ENCODE measurements at places on chromosomes 7 and 10.

DNA sequence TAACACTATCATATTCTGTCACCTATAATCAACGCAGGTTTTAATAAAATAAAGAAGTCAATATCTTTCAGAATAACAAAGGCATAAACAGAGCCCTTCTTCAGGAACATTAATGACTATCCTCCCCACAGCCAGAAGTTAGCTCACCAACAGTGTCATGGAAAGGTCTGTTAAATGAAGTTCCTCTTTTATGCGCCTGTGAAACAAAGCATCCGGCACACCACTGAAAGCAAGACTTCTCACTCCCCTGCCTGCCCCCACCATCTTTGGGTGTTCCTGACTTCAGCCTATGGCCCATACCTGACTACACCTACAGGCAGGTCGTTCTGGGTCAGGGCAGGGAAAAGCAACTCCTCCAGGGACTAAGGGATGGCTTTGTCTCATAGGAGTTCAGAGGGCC lies 205.4 kb downstream of the FANK1 start:
- DNase-seq, result no peak

DNA sequence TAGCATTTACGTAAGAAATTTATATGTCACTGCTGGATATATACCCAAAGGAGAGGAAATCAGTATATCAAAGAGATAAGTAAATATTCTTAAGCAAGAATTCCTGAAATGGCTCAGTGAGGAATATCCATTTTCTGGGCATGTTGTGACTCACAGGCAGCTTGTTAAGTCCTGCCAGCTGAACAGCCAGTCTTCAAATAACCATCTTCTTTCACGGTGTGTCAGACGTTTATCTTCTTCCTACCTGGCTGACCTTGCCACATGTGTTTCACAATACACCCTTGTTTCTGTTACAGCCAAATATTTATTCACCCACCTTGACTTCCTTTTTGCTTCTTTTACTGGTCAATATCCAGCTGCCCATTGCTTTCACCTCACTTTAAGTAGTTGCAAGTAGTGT lies 648.1 kb downstream of the ANKRD7 start:
- DNase-seq, result no peak

GRCh38 chr7:93894966-93895640 lies 4.5 kb upstream of the TFPI2 start:
- DNase-seq, result no peak

DNA sequence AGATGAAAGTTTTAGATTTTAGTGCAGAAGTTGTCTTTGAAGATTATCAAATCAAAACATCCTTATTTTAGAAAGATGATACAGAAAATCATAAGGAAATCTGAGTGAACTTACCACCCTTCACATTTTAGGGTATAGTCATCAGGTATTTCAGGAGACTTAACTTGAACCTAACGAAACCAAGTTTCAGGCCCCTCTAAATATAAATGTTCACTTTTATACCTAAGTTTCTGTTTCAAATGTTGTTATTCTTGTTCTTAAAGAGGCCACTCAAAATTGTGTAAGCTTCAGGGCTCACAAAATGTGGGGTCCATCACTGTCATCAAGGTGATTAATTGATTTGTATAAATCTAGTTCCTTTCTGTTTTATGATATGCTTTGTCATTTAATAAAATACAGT lies 216.2 kb downstream of the KIAA1217 start:
- no peak for DNase-seq

- no peak for DNase-seq
Measured at GRCh38 chr10:114284346-114285071, 45.5 kb downstream of the VWA2 start.

GRCh38 chr10:93198401-93199131 lies 124.9 kb downstream of the CYP26A1 start:
- no peak for DNase-seq

DNA sequence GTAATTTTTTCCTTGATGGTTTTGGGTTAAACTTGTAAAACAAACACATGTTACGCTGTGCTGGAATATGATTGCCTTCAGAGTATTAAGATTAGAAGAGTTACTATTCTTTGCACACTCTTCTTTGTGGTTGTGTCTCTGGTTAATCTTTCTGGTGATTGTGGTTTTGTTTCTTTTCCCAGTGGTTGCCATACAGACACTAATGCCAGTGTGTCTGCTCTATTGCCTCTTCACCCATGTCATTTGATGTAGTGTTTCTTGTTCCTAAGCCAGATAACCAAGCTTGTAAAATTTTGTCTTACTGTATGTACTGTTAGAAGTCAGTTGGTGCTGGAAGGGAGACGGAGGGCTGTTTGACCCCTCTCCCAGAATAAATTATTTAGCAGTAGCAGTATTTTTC lies 124.8 kb downstream of the PHTF2 start:
- DNase-seq, result no peak

GRCh38 chr7:7159063-7159658 lies 23.2 kb upstream of the C1GALT1 start:
- no peak for DNase-seq

GRCh38 chr10:79472449-79472848 lies 27.0 kb upstream of the ZCCHC24 start:
- DNase-seq, result no peak

GRCh38 chr7:144834641-144835144 lies 1.2 kb downstream of the TPK1 start:
- DNase-seq, result no peak

GRCh38 chr7:101156866-101157589 lies 2.8 kb downstream of the AP1S1 start:
- no peak for DNase-seq

DNA sequence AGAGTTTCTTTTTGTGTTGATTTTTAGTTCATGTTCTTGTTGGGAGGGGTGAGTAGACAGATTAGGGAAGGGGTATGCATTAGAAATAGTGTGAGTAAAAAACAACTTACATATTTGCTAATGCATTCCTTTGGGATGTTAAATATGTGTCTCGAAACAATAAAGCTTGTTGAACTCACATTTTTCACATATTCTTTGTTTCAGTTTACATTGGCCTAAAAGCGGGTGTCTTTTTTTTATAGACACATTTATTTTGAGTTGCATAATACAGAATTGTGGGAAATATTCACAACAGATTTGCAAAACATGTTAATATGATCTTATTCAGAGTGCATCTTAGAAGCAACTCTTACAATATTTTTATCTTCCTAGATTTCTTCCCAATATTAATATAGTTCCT lies 337.5 kb upstream of the CNTNAP2 start:
- DNase-seq, result no peak

DNA sequence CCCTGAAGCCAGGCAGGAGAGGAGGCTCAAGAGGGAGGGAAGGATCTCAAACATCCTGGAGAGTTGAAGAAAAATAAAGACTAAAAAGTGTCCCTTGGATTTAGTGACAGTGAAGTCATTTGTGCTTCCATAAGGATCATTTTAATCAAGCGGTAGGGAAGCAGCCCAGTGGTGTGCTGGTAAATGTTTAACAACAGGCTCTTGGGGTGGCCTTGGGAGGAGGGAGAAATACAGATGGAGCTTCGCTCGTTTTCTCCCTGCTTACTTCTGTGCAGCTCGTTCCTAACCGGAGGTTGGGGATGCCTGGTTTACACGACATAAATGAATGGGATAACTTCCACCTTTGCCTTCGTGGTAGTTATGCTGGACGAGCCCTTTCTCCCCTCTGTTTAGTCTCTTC lies 140.0 kb downstream of the CAMK1D start:
- no peak for DNase-seq

DNA sequence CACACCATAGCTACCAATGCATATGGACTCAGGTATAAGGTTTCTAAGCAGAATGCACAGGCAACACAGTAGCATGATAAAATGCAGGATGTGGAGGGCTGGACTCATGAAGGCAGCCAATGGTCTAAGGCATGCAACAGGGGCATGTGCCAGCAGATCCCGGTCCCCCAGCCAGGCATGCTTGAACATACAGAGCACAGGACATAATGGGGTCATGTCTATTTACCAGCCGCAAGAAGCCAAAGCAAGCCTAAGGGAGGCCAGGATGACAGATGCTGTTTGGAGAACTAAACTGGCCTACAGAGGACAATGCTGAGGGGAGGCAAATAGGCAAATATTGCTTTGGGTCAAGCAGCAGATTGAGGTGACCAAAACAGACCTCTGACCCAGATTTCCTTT lies 60.0 kb upstream of the PDLIM1 start:
- no peak for DNase-seq

GRCh38 chr10:78846760-78847159 lies 222.0 kb upstream of the ZMIZ1 start:
- no peak for DNase-seq

DNA sequence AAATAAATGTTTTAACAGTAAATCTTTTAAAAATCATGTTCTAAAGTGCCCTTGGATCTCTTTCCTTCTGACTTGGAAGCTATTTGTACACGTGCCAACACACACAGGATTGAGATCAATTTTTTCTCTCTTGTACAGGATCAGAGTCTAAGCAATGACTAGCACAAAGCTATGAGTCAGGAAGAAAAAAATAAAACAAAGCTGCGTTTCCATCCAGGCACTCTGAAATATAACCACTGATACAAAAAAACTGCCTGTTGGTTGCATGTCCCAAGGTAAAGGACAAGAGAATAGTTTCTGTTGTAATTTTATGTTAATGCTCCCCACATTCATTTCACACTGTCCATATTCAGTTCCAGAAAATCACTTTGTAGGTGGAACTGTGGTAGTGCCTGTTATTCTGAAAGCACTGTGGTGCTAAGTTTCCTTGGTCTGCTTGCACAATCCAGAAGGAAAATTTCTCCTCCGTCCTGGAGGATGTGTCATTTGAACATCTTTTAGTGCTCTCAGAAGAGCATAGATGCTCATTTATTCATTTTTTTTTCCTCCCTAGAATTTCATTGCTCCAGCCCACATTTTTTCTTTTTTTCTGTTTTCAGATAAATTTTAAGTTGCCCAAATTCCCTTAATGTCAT lies 113.4 kb downstream of the PLXDC2 start:
- no peak for DNase-seq

DNA sequence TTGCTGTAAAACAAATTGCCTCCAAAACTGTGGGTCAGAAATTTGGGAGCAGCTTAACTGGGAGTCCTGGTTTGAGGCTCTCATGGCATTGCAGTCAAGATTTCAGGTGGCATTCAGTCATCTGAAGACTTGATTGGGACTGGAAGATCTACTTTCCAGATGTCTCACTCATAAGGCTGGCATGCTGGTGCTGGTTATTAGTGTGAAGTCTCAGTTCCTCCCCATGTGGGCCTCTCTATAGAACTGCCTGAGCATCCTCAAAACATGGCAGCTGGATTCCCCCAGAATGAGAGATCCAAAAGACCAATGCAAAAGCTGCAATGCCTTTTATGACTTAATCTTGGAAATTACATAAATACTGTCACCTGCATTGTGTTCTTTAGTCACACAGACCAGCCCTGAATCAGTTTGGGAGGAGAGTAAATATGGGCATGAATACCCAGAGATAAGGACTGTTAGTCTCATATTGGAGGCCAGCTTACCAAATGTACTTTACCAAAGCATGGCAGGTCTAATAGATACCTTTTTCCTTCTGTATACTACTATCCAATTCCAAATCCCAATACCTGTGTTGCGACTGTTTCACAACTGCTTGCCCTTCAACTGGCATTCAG lies 6.5 kb upstream of the HERPUD2 start:
- no peak for DNase-seq

DNA sequence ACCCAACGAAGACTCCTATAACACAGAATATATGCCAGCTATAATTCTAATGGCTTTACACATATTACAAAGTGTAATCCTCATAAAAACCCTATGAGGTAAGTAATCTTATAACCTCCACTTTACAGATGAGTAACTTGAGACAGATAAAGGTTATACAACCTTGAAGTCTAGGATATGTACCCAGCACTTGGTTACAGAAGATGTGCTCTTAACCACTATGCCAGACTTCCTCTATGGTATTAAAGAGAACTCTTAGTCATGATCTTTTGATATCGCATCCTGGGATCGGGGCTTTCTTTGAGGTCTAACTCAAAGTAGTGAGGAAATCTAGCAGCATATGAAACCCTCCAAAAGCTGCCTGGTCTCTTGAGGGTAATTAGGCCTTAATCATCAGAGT lies 319.2 kb upstream of the LRRN3 start:
- DNase-seq, result no peak

GRCh38 chr7:981793-982510 lies 1.0 kb upstream of the CYP2W1 start:
- DNase-seq, result no peak

DNA sequence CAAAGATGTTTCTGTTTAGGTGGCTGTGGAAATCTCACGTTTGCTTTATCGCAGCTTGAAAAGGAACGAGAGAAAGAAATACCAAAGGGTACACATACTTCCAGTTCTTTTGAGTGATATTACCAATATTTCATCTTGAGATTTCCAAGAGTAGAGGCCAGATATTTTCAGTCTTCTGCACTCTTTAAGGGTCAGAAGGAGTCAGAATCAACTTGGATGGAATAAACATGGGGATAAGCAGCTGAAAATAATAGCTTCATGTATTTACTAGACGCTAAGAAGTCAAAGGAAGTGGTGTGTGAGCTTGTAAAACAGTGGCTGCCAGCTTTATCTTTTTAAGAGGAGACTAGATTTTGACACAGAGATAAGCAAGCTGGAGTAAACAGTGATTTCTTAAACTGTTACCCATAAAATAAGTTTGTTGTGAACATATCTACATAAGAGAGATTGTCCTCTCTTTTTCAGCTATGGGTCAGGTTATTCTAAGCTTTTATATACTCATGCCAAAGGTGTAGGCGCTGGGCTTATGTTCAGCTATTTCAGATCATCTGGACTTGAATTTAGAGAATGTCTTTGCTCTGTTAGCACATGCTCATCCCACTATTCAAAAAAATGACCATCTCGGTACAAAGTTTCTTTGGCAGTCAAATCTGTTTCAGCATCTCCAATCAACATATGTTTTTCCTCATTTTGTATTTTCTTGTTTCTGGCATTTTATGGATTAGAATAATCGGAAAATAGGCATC lies 170.8 kb upstream of the TCF7L2 start:
- DNase-seq, result no peak

- no peak for DNase-seq
Measured at GRCh38 chr7:74292757-74293576, 3.8 kb downstream of the CLIP2 start.

DNA sequence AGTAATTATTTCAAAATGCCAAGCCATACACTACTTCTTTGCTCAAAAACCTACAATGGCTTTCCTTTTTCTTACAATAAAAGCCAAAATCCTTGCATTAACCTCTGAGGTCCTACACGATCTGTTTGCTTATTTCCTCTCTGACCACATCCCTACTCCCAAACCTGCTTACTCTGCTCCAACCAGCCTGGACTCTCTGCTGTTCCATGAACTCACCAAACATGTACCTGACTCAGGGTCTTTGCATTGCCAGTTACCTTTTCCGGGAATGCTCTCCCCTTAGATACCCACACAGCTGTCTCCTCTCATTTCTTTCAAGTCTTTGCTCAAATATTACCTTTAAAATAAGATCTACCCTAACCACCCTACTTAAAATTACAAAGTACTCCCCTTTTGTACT lies 2.3 kb downstream of the ABCB4 start:
- DNase-seq, result no peak
